ENCODE measurements at places on chromosomes 5 and 9.
A peak's percentile ranks its signal among the peaks of the same experiment; 100 is the strongest.

GRCh38 chr9:127828262-127829031, 25.8 kb downstream of the FPGS start:
- DNase-seq: no peak

DNA sequence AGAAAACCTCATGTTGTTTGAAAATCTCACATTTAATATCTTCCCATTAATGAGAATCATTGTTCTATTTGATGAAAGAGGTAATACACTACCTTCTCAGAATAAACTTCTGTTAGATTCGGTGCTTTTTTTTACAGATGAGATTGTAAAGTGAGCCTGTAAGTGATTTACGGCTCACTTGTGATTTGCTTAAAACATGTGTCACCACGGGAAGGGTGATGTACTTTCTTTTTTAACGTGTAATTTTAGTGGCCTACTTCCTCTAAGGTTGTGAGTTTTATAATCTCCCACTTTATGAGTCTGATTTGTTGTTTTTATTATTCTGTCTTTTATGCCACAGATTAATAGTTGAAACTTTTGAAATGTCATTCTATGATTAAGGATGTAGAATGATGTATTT, 15.9 kb downstream of the ANXA1 start:
- DNase-seq: no peak

DNA sequence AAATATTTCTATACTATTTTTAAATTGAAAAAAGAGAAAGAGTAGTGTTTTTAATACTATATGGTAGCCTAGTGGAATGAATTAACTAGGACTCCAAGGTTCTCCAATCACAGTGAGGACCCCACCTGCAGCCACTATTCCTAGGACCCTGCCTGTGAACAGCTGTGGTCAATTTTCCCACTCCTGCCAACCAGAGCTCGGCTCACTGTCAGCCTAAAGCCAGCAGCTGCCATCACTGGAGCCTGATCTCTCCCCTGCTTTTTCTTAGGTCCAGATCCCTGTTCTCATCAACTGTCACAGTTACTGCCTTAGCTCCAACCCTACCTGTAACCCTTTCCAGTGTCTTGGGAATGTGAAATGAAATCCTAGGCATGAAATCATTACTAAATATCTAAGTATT, 25.3 kb downstream of the ARSB start:
- DNase-seq: no peak

DNA sequence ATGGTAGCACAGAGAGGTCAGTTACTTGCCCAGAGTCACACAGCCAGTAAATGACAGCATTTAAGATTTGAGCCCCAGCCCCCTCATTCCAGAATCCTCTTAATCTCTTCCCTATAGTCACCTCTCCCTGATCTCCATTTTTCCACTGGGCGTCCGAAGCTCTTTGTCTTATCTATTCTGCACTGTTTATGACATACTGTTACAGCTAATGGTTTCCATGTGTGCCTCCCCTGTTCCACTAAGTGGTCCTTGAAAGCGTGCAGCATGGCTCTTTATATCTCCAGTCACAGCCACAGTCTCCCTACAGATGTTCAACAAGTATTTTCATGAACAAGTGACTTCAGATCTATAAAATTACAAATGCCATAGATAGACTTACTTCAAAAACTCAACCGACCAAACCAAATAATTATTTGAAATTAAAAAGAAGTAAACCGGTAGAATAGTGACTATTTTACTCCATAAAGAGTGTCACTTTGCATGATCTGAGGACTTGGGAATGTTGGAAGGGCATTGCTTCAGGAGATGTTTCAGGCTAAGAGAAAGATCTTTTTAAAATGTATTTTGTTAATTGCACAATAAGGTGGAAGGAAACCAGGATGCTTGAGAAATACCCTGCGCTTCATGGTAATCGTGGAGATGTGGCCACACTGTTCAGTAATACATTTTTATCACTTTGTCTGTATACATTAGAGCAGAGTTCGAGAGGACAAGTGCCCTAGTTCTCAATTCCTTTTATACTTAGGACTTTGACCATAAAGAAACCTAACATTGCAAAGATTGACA, 237.2 kb downstream of the FBXL7 start:
- no peak for DNase-seq

DNA sequence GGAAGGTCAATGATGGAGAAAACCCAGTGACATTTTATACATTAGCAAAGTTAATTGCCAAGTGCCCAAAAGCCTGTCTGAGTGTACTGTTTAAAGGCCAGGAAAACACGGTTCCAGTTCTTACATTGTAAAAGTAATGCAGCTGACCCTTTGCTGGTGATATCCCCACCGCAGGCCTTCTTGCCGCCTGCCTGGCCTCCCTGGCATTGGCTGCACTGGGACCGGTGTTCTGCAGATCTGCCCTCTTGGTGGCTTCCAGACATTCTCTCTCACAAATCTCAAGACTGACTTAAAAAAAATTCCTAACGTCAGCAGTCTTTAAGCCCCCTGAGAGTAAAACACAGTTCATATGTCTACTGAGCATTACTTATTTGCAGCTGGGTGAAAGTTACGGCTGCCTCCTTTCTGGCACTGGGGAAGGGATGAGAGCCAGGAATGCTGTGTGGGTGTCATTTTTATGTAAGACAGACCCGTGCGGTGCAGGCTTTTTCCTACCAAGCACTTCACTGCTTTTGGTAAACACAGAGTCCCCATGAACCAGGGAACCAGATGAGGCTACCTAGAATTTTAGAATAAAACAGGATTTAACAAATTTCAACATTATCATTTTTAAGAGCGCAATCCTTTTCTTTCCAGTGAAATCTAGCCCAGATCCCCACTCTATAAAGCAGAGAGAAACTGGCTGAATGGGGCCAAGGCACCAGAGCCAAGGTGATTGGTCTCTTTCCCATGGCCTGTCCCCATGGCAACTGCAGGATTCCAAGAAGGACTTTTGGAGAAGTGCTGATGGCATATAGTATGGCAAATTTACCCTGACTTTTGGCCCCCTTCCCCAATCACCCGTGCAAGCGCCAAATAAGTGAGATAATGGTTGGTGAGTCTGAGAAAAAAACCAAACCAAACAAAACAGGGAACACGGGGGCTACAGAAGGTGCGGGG, 80.8 kb downstream of the LMNB1 start:
- no peak for DNase-seq

DNA sequence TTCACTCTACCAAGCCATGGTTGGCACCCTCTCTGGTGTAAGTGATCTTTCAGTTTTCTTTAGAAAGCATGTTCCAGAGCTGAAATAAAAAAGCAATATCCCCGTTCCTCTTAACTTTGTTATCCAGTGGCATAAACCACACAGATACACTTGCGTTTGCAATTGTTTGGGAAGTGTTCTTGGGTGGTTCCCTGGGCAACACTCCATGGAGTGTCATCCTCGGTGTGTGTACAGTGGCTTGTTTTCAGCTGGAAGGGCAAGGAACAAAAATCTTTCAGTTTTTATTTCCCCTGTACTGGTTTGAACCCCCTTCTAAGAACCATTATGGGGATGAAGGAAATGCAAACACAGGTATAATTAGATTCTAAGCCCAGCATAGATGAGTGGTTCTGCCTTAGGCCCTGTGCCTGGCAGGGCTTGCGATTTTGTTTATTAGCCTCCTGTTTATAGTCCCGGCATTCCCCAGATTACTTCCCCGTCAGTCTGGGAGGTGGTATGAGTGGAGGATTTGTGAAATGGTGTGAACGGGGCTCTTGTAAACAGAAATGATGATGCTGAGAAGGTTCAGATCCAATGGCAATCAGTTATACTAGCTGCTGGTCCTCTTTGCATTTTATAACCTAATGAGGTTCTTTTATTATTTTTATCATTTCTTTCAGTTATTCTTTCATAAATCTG, 76.0 kb upstream of the CD180 start:
- no peak for DNase-seq

GRCh38 chr9:81874931-81875330, 53.3 kb upstream of the SPATA31D4 start:
- no peak for DNase-seq

GRCh38 chr5:109945097-109945678, 255.5 kb downstream of the MAN2A1 start:
- no peak for DNase-seq

GRCh38 chr5:128551476-128551875, 13.4 kb upstream of the FBN2 start:
- no peak for DNase-seq

DNA sequence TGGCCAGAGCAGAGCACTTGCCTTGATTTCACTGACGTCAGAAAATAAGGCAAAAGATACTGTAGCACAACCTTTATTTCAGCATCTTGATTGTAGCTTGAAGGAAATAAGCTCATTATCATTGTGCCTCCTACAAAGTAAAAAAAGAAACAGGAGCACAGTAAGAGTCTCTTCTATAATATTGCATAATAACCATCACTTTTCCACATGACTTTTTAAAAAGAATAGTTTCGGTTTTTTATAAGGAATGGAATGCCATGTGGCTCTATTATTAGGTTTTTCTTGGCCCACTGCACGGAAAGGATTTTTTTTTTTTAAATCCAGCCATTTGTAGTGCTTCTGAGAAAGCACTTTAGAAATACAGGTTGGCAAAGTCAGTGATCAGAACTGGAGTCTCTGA, 655.3 kb downstream of the LRRC70 start:
- no peak for DNase-seq

GRCh38 chr9:127066851-127067136, 55.6 kb downstream of the ANGPTL2 start:
- DNase-seq: no peak

GRCh38 chr9:13127131-13127530, 152.4 kb downstream of the MPDZ start:
- no peak for DNase-seq

DNA sequence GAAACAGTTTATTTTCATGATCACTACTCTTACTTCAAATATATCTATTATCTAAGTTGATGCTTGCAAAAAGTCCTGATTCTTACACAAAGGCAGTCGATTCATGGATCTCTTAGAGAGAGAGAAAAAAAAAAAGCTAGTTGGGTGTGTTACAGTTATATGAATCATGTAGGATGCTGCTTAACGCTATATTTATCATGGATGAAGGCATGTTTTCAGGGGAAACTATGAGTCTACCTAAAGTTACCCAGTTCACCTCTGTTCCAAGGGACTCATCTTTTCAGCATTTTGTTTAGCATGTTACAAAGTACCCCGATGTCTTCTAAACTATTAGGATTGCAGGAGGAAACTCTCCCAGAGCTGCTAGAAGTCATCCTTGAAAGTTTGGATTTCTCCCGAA, 13.5 kb downstream of the TMC1 start:
- DNase-seq: no peak

- no peak for DNase-seq
These were observed 98.9 kb upstream of the FCN2 start for GRCh38 chr9:134781591-134782302.

DNA sequence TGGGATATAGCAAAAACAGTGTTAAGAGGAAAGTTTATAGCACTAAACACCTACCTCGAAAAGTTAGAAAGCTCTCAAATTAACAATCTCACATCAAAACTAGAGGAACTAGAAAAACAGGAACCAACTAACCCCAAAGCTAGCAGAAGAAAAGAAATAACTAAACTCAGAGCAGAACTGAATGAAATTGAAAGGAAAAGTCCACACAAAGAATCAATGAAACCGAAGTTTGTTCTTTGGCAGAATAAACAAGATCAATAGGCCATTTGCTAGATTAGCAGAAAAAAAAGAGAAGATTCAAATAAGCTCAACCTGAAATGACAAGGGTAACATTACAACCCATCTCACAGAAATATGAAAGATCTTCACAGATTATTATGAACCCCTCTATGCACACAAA, 234.8 kb upstream of the ISL1 start:
- no peak for DNase-seq

- no peak for DNase-seq
These were observed 204.3 kb downstream of the NR3C1 start for GRCh38 chr5:143199161-143199560.

- DNase-seq: peak; percentile 81
These were observed 289.5 kb downstream of the DOCK8 start for GRCh38 chr9:503881-504852.

GRCh38 chr5:127492854-127493738, 24.3 kb upstream of the PRRC1 start:
- DNase-seq: no peak

- no peak for DNase-seq
These were observed 427.5 kb upstream of the NUDT12 start for GRCh38 chr5:103990064-103990463.

- no peak for DNase-seq
These were observed 37.6 kb upstream of the KCNN2 start for GRCh38 chr5:114324282-114324681.

- no peak for DNase-seq
These were observed 14.4 kb upstream of the PAIP1 start for GRCh38 chr5:43571237-43571636.

DNA sequence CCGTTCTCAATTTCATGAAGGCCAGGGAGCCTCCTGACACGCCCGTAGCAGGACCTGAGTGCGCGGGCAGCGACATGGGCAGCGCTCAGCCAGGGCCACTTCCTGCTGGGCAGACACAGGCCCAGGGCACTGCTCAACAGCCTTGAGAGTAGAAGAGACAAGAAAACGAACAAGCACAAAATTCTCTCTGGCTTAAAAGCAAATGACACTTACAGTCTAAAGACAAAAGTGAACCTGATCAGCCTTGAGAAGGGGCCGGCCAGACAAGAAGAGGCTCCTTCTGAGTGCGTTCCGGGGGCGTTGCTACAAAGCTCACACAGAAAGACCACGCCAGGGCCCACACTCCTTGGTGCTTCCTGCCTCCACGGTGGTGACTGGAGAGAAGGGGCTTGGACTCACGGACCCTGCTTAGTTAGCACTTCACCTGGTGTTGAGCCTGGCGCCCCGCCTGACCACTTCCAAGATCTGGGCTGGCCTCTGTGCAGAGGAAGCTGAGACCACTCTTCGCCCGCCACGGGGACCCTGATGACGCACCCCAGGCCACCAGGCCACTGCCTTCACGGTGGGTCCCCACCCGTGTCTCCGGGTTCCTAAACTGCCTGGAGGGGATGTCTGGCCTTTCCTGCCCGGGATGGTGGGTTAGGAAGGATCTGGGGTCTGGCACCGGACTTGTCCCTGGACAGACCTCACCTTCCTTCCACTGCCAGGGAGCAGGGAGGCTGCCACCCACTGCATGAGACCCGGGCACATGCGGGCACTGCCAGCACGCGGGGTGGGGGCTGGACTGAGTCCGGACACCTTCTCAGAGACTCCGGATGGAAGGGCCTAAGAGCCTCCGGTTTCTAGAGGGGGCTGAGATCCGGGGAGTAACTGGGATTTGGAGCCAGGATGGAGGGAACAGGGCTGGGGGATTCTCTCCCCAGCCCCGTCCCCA, 1.3 kb downstream of the SLC12A7 start:
- DNase-seq: no peak

GRCh38 chr9:133710661-133711427, 27.3 kb downstream of the SARDH start:
- no peak for DNase-seq

DNA sequence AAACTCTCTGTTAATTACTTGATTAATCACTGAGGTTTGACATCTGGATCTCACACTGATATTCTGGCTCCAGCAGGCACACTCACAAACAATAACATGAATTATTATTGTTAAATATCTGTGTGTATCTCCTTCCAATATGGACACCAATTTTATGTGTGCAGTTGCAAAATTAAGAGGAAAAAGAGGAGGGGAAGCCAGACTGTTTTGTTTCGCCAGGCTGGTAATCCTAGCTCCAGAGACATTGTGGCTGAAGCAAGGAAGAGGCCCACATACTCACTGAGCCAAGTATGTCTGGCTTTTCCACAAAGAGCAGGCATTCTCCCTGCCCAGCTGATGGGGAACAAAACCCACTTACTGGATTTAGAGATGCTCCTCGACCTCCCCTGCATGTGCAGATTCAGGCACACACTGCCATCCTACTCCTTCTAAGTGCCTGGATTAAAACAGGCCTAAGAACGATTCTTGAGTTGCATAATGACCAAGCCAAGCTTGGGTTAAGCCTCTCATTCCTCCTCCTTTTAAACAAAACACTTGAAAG, 181.9 kb downstream of the ESM1 start:
- DNase-seq: no peak

GRCh38 chr5:5014586-5015235, 125.4 kb upstream of the ADAMTS16 start:
- no peak for DNase-seq

All from T-helper 2 cell treated with Interferon-gamma antibody and Interleukin-4, amounts not matched to agents 5 μg/mL and 100 μg/mL, for 36 hours (primary cell).